ENCODE measurements at places on chromosomes 2 and 18.

- no peak for DNase-seq
Observed at GRCh38 chr2:18479947-18480369, 80.5 kb downstream of the RDH14 start.

- no peak for DNase-seq
Observed at GRCh38 chr2:63163161-63163820, 112.7 kb downstream of the OTX1 start.

DNA sequence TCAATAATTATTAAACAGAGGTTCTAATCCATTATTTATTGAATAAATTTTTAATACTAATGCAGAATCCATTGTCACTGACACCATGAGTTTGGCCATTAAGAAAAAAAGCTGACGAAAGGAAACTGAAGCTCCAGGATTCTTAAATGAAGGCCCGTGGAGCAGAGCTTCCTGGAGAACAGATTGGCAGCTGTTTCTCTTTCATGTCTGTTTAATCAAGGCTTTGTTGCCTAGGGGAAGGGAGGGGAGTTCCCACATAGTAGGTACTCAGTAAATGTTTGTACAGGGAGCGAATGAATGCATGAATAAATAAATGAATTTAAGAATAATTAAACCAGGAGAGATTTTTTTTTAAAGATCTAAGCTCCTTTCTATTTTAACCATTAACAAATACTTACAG, 315.1 kb upstream of the KLHL29 start:
- no peak for DNase-seq

DNA sequence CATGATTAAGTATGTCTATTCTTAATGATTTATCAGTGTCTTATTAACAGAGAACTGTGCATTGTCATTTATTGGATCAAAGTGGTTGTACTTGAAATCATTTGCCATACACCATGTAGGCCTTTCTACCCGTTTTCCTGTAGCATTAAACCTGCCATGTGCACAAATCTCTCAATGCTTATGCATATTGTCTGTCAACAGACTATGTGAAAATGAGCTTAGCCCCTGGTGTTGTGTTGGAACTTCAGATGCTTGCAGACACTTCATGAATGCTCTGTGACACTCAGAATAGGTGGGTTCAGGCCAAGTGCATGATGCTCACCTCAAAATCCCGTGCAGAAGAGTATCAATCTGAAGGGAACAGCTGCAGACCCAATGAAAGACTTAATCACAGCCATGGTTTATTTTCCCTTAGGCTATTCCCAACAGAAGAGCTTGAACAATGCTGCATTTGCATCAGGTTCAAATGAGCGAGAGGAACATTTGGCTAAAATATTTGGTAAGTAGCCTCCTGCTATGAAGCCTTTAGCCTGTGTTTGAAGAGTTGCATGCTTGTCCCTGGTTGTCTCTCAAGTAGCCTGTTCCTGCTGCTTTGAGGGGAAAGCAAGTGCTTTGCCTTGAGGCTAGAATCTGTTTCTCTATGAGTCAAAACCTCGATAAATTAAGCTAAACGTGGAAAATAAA, 6.1 kb downstream of the C2orf92 start:
- DNase-seq = no peak

- no peak for DNase-seq
Observed at GRCh38 chr2:121492409-121492808, 38.3 kb upstream of the RNU4ATAC start.

DNA sequence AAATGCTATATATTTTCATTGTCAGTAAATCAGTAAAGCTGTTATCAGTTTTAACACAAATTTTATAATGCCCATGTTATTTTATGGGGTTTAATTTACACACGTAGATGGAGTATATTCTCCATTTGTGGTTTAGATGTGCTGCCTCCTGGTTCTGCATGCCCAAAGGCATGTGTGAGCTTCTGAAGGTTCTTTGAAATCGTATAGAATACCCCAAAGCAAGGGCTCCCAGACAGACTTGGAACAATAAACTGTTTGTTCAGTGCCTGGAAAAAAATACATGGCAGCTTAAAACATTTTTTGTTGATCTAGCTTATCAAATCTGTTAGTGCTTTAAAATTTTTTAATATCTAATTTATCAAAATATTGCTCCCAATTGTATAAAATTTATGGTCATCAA, 150.4 kb downstream of the GPD2 start:
- no peak for DNase-seq

GRCh38 chr2:104854498-104855220, 744 bp downstream of the POU3F3 start:
- DNase-seq = no peak

GRCh38 chr2:230512955-230513748, 97.2 kb downstream of the SP100 start:
- no peak for DNase-seq

- no peak for DNase-seq
Observed at GRCh38 chr2:232365621-232366321, 12.8 kb upstream of the ALPP start.

- no peak for DNase-seq
Observed at GRCh38 chr2:62410015-62410453, 96.0 kb downstream of the TMEM17 start.

DNA sequence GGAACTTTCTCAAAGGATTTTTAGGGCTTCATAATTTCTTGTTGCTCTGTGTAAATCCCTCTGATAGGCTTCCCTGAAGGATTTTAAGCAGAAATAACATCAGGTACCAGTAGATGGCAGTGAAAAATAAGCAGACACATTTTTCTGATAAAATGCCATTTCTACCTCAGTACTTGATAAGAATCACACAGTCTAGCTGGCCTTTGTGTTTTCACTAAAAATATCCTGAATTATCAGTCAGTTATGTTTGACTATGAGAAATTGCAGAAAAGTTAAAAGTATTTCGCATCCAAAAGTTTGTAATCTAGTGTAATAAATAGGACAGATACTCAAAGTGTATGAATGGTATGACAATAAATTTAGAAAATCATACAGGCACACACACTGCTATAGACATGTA, 68.7 kb downstream of the DNAJC10 start:
- DNase-seq = no peak

- no peak for DNase-seq
Observed at GRCh38 chr2:84705858-84706257, 175.0 kb downstream of the TRABD2A start.

- no peak for DNase-seq
Observed at GRCh38 chr2:241668354-241668753, 18.3 kb downstream of the DTYMK start.

- DNase-seq = no peak
Observed at GRCh38 chr2:28276076-28276618, 116.5 kb upstream of the FOSL2 start.

DNA sequence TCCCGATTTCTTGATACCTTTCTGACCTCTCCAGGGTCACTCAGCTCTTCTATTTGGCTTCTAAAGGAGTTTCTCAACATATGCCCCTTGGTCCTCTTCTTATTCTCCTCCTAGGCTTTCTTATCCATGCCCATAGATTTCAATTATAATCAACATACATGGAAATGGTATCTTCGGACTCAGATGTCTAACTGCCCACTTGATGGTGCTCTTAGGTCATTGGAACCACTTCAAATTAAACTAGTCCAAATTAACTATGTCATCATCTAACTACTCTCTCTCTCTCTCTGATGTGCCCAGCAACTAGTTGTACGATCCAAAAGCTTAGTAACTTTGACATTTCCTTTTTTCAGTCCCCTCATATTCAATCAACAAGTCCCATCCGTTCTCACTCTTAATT, 43.2 kb upstream of the GPR75 start:
- DNase-seq = no peak

- no peak for DNase-seq
Observed at GRCh38 chr2:68742626-68743415, 8.2 kb downstream of the ARHGAP25 start.

DNA sequence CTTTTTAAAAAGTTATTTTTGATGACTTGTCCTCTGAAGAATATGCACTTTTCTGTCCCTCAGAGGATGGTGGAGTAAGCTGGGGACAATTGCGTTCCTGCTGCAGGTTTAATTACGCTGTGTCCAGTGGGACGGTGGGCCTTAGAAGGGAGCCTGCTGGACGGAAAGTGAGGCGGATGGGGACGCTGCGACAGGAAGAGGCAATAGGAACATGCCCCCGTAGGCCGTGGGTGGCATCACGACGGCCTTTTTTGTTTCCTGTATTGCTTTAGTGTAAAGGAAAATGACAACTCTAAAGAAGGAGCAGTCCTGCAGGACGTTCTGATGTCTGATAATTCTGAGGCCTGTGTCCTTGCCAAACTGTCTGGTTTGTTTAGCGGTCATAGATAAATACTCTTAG, 121.6 kb downstream of the NFATC1 start:
- DNase-seq = peak; percentile 50

DNA sequence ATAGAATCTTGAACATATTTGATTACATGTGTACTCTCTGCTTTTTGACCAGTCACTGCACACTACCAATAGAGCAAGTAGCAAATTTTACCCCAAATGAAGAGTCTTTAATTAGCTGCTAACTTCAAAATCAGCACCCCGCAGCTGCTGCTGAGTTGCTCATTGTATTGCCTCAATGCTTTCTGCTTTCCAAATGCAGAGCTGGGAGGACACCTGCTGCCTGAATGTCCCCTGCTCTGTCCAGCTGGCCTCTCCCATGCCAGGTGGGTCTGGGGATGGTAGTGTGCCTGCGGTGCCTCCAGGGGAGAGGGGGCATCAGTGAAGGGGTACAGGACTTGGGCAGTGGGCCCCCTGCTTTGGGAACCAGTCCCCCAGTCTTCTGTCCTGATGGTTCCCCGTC, 184.8 kb downstream of the PRKCE start:
- no peak for DNase-seq

- no peak for DNase-seq
Observed at GRCh38 chr2:239253264-239253663, 147.6 kb downstream of the HDAC4 start.

GRCh38 chr2:112637289-112637660, 8.5 kb upstream of the SLC20A1 start:
- DNase-seq = no peak

DNA sequence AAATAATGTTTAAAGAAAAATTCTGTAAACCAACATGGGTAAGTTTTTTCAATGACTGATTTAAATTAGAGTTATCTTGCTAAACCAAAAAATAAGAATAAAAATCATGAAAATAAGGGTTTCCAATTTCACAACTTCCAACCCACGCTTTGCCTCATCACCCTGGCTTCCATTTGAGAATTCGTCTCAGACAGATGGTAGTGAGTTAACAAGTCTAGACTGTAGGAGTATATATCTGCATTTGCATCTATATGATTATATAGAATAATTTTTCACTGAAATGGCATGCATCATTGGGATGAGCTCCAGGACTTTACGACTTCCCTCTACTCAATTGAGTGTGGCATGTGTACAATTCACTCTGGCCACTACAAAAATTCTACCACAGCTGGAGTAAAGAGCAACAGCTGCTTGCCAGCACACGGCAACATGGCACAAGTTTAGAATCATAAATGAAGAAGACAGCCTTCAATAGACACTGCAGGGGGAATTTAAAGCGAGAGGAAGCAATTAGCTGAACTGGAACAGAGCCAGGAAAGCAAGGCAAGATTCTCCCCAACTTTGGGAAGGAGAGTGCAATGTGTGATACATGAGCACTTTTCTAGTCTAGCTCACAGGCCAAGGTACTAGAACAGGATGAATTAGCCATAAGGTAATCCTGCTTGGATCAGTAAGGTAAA, 1673.5 kb upstream of the CELF4 start:
- no peak for DNase-seq

- no peak for DNase-seq
Observed at GRCh38 chr2:143333847-143334246, 204.6 kb downstream of the ARHGAP15 start.

DNA sequence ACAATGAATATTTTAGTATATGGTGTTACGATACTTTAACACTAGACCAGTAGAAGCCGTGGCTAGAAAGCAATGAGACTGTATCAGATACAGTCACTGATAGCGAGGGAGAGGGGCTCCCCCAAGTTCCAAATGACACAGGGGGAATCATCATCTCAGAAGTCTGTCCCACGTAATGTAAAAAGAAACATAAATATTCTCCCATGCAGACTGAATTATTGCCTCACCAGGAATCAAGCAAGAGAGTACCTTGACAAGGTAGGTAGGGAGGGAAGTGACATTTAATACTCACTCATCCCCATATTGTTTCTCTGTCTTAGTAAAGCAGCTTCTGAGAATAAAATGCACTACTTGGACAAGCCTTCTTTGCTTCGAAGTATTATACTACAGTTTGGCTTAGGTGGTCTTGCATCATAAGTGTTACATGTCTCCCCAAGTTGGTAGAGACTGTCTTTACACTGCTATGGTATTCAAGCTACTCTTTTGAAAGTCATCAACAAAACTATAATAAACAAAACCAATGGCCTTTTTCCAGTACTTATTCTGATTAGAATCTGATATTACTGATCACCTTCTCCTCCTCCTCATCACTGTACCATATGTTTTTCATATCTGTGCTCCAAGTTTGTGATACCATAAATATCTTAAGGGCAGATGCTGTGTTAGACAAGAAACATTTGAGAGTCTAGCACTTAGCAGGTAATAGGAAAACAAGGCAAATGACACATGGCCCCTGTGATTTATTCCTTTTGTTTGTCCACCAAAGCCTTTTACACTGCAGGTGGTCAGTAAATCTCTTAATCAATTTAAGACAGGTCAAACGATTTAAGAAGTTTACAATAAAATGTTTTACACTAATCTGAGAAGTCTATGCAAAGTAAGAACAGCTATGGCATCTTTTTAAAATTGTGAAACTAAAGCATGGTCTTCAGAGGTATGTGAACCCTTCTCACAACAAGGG, 2.7 kb downstream of the LAPTM4A start:
- no peak for DNase-seq

DNA sequence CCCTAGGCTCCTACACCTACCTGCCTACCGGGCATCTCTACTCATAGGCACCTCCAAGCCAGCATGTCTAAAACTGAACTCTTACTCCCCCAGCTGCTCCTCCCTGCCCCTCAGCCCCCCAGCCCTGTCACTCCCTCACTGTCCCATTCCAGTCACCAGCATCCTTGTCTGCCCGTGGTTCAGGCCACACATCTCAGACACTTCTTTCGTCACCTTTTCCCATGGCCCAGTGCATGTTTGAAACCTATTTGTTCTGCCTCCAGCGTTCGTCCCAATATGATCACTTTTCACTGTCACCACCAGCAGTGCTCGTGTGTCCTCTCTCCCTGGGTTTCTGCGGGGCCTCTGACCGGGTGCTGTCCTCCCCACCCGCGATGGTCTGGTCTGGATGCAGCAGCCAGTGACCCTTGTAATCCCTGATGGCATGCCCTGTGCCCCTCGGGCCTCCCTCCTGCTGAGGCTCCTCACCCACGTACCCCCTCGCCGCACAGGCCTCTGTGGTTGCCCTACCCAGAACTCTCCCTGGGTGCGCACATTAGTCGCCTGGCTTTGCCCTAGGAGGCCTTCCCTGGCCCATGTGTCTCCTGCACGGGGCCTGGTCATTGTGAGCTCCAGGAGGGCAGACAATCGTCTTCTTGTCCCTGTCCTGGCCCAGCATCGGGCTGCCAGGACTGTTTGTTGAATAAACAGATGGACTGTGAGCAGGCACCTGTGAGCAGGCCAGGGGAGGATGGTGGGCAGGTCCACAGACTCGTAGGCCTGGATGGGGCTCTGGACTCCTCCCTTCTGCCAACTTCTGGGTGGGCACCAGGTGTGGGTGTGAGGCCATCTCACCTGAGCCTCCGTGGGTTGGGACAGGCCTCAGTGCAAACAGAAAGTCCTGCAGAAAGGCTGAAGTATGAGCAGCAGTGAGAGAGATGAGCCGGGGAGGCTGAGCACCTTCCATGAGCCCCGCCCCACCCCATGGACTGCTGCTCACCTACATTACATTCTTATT, 15.5 kb downstream of the LDLRAD4 start:
- no peak for DNase-seq

All from stimulated activated CD4-positive, alpha-beta T cell treated with anti-CD3 and anti-CD28 coated beads, Interleukin-12 subunit alpha, Interleukin-12 subunit beta, amount 100 ng/mL, for 24 hours (primary cell).